ENCODE measurements at places on chromosomes 13 and 19.

DNA sequence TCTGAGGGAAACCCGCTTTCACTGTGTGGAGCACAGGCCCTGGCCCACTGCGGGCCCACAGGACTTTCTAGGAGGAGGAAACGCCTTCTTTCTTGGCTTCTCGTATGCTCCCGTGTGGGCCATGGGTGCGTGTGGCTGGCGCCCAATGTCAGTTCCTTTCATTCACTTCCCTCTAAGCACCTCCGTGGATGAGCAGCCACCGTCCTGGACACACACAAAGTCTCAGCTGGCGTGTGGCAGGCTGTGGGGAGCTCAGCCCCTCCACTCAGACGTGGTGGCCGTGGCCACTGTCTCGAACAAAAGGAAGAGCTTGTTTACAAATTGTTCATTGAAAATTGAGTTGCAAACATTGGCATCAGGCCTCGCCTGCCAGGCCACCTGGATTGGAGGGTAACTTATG lies 240.0 kb upstream of the SGCG start:
- DNase-seq, result no peak

- DNase-seq, result no peak
Measured at GRCh38 chr19:49116544-49116943, 2.4 kb downstream of the LIN7B start.

DNA sequence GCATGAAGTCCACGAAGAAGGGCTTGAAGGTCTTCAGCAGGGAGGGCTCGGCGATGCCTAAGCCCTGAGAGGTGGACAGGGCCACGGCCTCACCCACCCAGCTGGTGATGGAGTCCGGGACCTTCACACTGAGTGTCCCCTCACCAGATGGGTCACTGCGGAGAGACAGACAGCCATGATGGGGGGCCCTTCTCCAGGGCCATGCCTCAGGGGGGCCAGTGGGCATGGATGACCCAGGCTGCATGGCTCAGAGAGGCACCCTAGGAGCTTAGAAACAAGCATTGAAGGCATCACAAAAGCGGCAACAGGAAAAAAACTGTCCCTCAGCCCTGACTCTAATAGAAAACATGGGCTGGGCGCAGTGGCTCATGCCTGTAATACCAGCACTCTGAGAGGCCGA lies 63.2 kb downstream of the F2RL3 start:
- no peak for DNase-seq

DNA sequence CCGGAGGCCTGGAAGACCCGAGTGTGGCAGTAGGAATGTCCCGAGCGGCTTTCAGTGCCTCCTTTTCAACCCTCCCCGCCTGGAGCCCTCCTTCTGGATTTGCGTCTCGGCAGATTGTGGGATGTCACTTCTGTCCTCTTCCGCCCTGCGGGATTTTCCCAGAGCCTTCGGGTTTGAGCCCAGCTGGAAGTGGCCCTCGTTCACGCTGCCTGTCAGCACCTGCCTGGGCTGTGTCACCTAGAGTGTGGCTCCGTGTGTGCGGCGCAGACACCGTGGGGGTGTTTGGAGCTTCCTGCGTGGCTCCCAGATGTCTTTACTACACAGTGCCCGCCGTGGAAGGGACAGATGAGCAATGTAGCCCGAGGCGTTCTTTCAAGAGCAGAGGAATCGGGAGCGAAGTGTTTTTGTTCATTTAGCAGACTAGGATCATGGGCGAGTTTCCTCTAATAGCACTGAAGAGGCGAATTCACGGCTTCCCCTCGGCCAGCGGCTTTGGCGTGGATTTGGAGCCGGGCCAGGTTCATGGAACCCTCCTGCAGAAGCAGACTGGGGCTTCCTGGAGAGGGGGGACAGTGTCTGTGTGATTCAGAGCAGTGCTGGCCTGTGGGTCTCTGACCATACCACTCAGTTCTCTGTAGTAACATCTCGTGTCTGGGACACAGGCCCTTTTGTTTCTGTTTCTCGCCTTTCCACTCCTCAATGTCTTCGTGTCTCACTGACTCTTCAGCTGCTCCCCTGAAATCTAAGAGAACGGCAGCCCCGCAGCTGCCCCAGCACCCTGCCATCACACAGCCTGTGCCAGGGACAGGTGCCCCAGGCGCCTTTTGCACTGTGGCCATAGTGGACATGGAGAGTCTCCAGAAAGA lies 68.0 kb downstream of the KDM4B start:
- DNase-seq, result no peak

- no peak for DNase-seq
Measured at GRCh38 chr19:32287086-32287485, 58.3 kb upstream of the ZNF507 start.

DNA sequence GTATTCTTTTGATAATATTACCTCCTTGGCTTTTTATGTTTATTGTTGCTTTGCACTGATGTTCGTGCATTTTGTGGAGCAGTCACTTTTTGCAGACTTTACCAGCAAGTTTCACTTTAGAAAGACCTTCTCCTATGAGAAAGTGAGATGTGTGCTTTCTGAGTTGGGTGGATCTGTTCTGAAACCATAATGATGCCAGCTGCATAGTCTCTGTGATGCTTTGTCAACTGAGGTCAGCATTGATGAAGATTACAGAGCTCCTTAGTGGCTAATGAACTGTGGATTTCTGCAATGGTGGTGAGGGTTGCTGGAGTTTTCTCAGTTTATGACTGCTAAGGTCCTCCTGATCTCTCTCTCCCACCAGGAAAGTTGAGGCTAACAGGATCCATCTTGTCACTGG lies 309.9 kb upstream of the SLITRK6 start:
- DNase-seq, result no peak

DNA sequence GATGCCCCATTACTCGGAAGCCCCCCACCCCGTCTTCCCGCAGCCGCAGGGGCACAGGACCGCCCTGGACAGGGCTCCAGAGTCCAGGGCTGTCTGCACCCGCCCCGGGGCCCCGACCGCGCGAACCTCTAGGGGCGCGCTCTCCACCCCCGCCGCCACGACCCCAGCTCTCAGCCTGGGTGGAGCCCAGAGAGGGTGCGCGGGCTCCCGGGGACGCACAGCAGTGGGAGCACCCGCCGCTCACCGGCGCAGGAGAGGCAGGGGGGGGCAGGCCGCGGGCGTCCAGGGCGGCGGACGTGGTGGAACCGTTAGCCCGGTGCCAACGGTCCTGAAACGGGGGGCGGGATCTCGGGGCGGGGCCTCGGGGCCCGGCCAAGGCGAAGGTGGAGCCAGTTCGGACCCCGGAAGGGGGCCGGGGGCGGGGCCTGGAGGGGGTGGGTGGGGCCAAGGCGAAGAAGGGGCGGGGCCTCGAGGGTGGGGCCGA lies at the start of gene ATP8B3:
Gene ATP8B3 (minus strand): TSS at position 335 of the 484 bp plus-strand sequence. CDS start 540 bp downstream, outside the sequence.
- DNase-seq, result no peak

DNA sequence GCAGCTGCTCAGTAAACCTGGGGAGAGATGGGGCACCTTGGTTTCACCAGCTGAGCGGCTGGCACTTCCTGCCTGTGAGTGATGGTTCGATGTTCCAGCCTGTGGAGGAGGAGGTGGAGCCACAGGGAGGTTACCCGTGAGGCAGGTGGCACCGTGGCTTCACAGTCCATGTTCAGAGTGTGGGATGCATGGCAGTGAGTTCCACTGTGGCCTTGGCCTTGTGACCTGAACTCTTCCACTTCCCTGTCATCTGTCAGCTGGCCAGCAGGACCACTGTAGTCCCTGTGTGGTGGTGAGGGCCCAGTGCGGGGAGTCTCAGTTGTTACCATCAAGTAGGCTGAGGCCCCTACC lies 16.9 kb downstream of the SMARCA4 start:
- DNase-seq, result no peak

DNA sequence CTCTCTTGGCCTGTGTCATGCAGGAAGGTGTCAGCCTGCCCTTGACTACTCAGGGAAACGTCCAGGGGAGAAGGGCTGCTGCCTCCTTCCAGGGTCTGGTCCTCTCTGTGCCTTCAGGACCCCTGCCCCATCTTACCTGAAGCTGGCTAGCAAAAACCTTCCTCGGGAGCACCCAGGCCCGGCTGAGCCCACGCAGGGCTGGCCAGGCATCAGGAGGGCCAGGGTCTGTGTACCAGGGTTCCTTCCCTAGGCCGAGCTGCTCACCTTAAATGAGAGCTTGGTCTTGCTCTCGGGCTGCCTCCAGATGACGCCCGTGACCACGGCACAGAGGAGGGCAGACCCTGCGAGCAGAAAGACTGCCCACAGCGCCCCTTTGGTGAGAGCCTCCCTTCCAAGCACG lies 78.6 kb downstream of the SLC7A1 start:
- no peak for DNase-seq

DNA sequence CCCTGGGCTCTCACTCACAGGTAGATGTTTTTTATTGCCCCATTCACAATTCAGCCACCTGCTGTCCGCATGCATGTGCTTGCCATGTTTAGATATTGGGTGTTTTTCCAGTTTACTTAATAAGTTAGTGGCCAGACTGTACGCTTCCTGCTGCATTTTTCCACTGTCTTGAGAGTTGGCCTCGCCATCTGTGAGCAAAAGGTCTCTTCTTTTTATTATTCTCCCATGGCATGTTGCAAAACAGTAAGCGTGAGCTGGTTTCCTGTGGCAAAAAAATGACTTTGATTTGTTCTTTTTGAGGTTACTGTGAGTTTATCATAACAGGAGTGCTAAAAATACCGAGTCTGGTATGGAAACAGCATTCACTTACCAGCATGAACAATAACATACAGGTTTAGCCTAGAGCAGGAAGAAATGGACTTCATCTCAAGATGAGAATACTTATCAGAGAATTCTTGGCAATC lies 46.0 kb downstream of the SAE1 start:
- DNase-seq, result peak; percentile 64

DNA sequence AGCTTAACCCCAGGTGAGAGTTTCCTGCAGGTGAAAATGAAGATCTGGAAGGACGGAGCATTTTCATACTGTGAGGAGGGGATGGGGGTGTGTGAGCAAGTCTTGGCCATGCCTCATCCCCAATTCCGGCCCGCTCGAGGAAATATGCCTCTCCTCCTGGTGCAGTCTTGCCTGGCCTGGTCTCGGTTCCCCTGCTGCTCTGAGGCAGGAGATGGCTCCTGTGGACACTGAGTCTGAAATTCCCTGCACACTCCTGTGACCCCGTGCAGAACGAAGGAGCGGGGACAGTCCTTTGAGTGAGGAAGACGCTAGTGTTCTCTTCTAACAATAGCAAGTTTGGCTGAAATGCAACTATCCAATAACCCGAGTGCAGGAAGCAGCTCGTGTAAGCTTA lies 329 bp upstream of the ZNF439 start:
- no peak for DNase-seq

GRCh38 chr13:30191491-30192100 lies 115.8 kb downstream of the KATNAL1 start:
- DNase-seq, result no peak

- no peak for DNase-seq
Measured at GRCh38 chr19:46079576-46079975, 38.8 kb upstream of the IGFL4 start.

DNA sequence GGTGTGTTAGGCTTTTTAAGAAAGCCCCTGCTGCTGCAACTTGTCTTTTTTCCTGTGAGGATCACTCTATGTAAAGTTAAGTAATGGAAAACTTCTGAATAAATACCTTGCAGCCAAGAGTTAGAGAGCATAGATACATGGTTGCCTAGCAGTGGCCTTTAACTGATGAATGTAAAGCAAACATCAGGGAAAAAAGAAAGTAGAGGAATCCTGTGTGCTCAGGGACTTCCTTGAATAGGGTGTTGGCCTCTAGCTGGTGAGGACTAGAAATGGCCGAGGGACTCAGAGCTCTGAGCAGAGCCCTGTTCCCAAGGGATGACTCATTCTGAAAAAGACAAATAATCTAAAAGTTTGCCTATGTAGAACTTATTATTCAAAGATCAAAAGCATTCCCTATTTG lies 135.7 kb downstream of the MIPEP start:
- no peak for DNase-seq

- DNase-seq, result no peak
Measured at GRCh38 chr19:36719687-36720556, 32.5 kb downstream of the ZNF567 start.

GRCh38 chr19:16330806-16331690 lies 6.4 kb downstream of the KLF2 start:
- DNase-seq, result peak; percentile 64

GRCh38 chr13:85632526-85633195 lies 166.6 kb downstream of the SLITRK6 start:
- DNase-seq, result no peak

GRCh38 chr13:28137596-28137995 lies 749 bp upstream of the PAN3 start:
- DNase-seq, result no peak

DNA sequence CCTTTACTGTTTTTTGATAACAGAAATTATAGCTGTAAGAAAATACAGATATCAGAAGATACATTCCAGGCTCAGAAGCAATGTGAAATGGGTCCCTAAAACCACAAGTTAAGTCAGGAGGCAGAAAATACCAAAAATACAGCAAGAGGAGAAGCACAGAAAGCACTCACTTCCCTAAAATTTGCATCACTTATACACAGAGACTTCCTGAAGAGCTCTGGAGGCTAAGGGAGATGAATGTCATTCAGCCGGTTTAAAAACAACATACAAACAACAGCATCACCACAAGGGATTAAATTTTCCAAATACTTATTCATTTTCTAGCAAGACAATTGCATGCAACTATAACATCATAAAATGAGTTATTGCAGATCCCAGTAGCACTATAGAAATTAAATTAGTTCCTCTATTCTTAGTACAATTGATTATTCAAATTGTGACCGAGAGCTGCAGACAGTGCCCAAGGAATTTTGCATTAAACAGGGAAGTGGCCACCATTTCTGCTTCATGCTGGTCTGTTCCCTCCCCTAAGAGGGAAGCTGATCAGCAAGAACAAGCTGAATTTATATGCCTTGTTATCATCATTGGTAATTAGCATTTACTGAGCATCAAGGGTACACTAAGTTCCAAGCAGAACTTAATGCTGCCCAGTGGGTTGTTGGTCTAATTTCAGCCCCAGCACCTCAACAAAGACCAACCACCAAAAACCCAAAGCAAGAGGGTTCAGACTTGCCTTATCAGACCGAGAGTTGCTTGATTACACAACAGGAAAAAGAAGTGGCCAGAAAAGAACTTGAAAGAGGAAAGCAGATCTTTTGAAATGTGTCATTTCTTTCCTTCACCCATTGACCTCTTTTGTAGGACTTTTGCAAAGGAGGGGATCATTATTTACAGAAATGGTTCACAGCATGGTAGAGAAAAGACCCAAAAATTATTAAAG lies 140.7 kb downstream of the KCTD12 start:
- DNase-seq, result no peak
